ENCODE measurements at places on chromosomes 16 and 17.

- no peak for DNase-seq
These were observed 403.0 kb downstream of the SEC14L1 start for GRCh38 chr17:77543801-77544200.

DNA sequence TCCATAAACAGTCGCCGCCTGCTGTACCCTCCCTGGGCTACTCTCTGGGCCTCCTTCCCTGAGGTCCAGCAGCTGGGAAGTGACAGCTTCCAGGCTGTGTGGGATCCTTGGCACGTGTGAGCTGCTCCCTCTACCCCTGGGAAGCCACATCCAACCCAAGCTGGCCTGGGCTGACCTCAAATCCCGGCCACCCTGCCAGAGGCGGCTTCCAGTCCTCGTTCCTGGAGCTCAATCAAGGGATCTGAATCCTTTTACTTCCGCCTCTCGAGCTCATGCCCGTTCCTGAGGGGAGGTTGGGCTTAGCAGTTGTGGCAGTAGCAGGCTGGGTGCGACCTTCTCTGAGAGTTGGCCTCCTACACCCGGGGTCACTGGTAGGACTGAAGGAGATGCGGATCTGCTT is 82.5 kb downstream of the NETO2 start:
- DNase-seq, result no peak

DNA sequence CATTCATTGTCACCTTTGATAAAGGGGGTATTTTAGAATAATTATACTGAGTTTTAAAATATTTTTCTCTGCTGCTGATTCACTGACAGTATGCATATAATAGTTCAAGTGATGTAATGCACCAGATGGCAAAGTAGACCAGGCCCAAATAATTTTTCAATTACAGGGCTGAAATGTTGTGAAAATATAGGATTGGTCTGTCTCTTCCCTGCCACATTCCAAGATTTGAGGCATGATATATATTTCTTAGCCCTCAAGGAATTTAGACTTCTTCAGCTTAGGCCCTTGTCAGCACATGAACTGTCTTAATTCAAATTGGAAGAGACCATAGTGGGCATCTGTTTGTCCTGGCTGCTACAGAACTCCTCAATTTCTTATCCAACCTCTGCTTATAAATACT is 39.2 kb upstream of the SLC12A3 start:
- no peak for DNase-seq

- no peak for DNase-seq
These were observed 54.2 kb upstream of the IL34 start for GRCh38 chr16:70592106-70592571.
